Stimulated activated CD8-positive, alpha-beta memory T cell treated with anti-CD3 and anti-CD28 coated beads, Interleukin-4, amount 100 ng/mL, for 4 hours (primary cell): ENCODE measurements at places on chromosomes 5 and 9.

- no peak for DNase-seq
Measured at GRCh38 chr9:36566813-36567221, 5.9 kb upstream of the MELK start.

- DNase-seq = no peak
Measured at GRCh38 chr5:81895307-81895706, 76.5 kb upstream of the ATG10 start.

DNA sequence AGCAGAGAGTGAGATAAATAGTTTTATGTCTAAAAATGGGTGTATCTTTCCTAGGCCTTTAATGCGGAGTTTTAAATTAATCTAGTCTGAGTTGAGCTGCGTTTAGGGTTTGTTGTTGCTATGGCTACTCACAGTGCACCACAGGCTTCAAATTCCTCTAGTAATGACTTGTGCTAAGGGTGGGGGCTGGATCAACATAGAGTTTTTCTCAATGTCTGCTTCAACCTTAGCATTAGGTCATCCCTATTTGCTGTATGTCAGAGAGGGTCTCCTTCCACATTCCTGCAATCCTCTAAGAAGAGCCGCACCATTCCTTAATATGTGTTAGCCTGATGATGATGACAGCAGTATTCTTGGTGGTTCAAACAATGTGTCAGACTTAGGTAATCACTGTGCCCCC is 465.6 kb upstream of the KIF2A start:
- DNase-seq = no peak

DNA sequence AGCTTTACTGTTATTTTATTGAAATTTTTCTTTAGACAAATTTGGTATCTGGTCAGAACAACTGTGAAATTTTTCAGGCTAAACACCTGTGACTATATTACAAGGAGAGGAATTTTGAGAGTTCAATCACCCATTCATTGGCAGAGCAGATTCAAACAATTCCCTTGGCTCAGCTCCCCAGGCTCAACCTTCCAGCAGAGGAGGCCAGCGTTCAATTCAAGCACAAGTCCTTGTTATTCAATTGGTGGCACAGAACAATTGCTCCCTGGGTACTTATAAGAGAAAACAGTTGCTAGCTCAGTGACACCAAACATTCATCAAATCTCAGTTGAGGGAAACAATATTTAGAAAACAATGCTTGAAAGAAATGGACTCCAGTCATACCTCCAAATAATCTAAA is 83.3 kb downstream of the SUSD1 start:
- no peak for DNase-seq

DNA sequence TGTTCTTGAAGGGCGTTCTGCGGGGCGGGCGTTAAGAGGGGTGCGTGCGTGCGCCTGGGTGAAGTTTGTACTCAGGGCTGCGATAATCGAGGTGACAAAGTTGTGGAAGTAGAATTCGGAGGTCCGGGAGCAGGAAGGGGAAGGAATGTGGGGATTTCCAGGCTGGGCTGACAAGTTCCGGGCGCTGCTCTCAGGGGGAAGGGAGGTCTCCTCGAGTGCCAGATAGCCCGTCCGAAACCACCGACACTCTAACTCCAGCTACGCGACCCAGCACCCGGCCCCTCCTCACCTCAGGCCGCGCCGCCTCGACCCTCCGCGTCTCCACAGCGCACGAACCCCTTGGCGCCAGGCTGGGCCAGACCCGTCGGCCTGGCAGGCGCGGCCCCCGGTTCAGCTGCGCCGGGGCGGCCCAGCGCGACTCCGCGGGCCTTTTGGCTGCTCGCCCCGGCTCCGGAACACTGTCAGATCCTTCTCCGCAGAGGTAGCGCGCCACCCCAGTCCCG is at the start of gene IL6ST:
TSS of gene IL6ST (minus strand) at position 469 of the 503 bp plus-strand sequence. CDS start 18,685 bp downstream, outside the sequence.
- peak; percentile 7 for DNase-seq

DNA sequence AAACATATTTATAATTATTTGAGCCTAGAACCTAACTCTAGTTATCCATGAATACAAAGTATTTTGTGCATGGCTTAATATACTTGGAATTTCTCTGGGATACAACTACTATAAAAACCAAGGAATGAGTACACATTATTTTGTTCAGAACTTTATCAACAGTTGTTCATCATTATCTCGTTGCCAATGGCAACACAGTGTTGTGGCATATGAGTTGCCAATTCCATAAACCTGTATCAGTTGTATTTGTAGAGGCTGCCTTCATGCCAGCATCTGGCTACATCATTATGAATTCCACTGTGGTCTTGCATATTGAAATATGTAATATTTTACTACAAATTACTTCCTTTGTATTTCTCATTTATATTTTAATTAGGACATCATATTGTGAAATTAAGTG is 250.4 kb downstream of the FSTL4 start:
- DNase-seq = no peak

DNA sequence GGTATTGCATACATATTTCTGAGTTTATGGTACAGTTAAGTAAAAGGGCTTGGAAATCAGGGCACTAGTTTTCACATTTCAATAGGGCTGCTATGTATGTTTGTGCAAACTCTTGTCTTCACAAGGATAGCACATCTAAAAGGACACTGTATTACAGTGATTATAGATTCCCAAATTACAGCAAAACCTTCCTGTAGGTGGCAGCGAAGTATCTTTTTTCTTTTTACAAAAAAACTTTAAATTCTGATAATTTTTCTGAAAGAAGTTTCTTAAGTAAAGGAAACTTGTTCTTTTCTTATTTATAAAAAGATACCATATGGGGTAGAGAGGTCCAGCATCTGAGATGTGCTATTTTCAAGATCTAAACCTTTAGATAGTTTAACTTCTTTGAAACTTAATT is 337.8 kb downstream of the PTPRD start:
- DNase-seq = no peak

GRCh38 chr5:63878788-63879187 is 83.5 kb downstream of the HTR1A start:
- no peak for DNase-seq

DNA sequence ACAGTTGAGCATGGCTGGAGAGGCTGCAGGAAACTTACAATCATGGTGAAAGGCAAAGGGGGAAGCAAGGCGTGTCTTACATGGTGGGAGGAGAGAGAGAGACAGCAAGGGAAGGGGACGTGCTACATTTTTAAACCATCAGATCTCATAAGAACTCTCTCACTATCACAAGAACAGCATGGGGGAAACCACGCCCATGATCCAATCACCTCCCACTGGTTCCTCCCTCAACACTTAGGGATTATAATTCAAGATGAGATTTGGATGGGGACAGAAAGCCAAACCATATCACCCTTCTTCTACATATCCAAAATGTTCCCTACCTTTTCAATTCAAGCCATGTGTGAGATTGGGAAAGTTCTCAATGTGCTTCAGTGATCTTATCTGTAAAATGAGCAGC is 22.9 kb upstream of the GLRX start:
- no peak for DNase-seq

- DNase-seq = no peak
Measured at GRCh38 chr5:107476783-107477182, 194.0 kb downstream of the EFNA5 start.

- no peak for DNase-seq
Measured at GRCh38 chr9:134375011-134375390, 48.7 kb downstream of the RXRA start.

- DNase-seq = no peak
Measured at GRCh38 chr5:179230061-179230461, 115.2 kb downstream of the ADAMTS2 start.

GRCh38 chr5:6820851-6821479 is 107.7 kb downstream of the TENT4A start:
- DNase-seq = no peak

DNA sequence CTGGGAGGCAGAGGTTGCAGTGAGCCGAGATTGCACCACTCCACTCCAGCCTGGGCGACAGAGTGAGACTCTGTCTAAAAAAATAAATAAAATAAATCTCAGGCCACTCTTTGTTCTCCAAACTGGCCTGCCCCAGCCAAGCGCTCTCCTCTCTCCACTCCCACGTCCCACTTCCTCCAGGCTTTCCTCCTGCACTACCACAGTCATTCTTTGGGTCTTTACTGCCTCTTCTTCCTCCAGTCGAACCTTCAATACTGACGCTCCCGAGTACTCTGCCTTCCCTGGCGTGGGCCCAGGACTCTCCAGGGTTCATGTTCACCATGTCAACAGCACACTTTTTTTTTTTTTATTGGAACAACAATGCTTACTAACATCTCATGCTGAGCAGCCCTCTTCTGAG is 23.9 kb downstream of the RNF130 start:
- DNase-seq = no peak

DNA sequence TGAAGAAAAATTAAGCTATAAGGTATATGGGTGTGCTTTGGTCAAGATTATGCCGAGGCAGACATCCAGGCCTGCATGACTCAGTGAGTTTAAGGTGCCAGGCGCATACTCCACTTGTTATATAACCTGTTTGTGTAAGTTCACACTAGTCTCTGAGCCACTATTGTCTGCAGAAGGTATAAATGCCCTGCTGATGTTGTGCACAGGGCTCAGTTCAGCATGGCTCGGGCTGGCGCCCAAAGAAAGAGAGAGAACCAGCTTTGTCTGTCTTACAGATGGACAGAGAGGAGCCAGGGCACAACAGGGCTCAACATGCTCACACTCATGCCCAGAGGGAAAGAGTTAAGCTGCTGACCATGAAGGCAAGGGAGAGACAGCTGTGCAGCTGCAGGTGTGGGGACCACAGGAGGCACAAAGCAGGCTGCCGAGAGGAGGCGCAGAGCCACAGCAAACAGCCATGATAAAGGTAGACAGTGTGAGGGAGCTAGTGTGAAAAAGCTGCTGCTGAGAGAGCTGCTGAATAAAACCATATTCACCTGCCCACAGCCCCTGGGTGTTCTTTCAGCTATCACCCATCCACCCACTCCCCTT is 1587.6 kb upstream of the C9orf72 start:
- no peak for DNase-seq

GRCh38 chr9:110573305-110573704 is 6.2 kb downstream of the SVEP1 start:
- no peak for DNase-seq

DNA sequence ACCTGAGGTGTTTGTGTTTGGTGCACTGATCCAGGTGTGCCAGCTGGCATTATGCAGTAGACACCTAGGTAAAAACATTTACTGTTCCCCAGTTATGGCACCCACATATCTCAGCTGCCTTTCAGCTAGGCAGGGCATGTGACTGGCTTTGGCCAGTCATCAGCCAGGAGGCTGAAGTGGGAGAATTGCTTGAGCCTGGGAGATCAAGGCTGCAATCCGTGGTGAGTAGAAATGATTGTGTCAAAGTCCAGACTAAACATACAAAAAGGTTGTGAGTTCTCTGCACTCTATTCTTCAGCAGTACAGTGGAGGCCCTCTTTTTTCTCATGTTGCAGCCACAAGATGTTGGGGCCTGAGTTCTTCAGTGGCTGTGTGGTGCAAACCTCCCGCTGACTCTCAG is 3.2 kb upstream of the FBLL1 start:
- DNase-seq = no peak

GRCh38 chr9:13244181-13244580 is 35.3 kb downstream of the MPDZ start:
- no peak for DNase-seq

DNA sequence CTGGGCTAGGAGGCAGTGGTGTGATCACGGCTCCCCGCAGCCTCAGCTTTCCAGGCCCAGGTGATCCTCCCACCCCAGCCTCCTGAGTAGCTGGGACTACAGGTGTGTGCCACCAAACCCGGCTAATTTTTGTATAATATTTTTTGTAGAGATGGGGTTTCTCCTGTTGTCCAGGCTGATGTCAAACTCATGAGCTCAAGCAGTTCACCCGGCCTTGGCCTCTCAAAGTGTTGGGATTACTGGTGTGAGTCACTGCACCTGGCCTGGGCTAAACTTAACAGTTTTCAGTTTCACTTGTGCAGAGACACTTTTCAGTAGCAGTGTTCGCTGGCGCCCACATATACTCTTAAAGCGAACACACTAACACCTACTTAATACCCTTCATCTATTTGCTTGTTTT is 205.6 kb upstream of the ZNF608 start:
- no peak for DNase-seq

DNA sequence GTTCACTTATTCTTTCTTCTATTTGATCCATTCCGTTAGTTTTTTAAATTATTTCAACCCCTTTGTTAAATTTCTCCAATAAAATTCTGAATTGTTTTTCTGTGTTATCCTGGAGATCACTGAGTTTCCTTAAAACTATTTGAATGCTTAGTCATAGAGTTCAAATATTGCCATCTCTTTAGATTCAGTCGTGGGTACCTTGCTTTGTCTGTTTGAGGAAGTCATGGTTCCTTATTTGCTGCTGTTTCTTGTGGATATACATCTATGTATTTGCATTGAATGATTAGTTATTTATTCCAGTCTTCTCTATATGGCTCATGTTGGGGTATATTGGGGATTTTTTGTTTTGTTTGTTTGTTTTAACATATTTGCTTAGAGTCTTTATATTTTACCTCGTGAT is 80.6 kb downstream of the HINT1 start:
- DNase-seq = no peak

DNA sequence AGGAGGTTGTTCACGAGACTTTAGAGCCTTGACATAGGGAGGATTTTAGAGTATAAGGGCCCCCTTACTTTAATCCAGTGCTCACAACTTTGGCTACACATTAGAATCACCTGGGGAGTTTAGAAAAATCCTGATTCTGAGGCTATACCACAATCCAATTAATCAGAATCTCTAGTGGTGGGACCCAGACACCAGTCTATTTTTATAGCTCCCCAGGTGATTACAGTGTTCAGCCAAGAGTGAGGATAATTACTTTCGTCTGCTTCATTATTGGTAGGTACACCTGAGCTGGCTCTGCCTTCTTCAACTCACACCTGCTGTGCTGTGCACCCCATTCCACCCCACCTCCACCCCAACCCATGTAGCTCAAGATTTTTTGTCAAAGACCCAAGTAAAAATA is 141.3 kb upstream of the EPB41L4A start:
- DNase-seq = no peak

- no peak for DNase-seq
Measured at GRCh38 chr9:100602342-100602801, 24.5 kb downstream of the CAVIN4 start.

DNA sequence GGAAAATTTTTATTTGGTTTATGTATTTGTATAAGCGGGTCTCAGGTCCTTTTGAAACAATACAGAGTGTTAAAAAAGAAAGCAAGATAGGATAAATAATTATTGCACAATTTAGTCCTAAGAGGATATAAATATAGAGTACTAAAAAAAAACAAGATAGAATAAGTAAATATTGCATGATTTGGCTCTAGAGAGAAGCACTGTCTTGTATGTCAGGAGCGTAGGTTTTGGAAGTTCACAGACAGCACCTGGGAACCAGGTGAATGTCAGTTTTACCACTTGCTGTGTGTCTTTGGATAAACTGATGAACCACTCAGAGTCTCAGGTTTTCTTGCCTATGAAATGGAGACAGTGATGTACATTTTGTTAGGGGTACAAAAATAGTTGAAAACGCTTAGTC is 266.2 kb upstream of the ADAMTSL1 start:
- no peak for DNase-seq

GRCh38 chr5:56039985-56040384 is 45.2 kb upstream of the IL6ST start:
- no peak for DNase-seq

DNA sequence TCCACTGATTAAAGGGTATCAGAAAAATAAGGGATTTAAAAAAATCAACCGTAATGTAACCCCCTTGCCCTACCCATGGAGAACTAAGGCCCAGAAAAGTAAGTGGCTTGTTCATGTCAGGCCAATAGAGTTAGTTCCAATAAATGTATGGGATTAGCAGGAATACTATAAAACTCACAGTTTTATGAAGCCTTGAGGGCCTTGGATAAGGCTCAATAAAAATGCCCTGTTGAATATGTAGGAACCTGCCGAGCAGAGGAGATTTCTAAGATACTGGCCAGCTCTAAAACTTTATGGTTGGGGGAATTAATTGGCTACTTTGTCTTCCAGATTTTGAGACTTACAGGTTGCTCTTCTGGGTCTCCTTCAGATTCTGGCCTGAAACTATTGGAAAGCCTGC is 231.0 kb downstream of the GLIS3 start:
- DNase-seq = no peak
